ENCODE measurements at places on chromosomes 2 and 18.

DNA sequence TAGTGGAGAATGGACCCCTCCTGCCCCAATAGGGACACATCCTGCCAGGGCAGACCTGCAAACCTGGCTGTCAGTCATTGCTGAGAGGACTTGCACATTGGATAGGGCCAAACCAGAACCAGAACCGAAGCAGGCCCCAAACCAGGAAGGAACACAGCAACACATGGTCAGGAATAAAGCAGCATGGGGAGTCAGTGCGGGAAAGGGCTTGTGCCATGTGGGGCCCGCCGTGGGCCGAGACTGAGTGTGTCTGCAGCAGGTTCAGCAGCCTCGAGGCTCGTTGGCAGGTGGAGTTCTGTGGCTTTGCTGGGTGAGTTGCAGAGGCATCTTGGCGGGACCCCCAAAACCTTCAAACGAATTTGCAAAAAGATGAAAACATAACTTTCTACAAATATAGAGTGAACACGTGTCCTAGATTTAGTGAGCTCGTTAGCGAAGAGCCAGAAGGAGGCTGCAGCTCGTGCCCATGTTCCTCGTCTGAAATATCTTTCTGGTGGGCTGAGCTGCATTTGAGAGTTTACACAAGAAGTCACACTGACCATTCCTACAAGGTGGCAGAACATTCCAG, 44.9 kb upstream of the LDLRAD4 start:
- DNase-seq: peak; percentile 14

- no peak for DNase-seq
Measured at GRCh38 chr2:146214394-146214929, 1630.4 kb upstream of the ACVR2A start.

- peak; percentile 32 for DNase-seq
Measured at GRCh38 chr2:226906163-226906693, 70.4 kb downstream of the RHBDD1 start.

DNA sequence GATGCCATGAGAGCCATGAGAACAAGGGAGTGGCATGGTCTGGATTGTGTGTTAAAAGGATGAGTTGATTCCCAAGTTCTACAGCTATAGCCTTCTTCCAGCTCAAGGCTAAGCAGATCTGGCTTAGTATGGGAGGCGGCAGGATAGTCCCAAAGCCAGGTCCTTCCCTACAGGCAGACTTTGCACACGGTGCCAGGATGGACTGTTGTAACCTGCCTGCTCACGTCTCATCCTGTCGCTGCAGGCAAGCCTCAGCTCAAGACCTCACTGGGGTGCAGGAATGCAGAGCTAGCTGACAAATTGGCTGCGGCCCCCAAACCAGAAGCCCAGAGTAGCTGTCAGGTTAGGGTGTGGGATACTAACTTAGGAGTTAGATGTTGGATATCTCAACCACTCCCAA, 28.8 kb upstream of the IGFBP5 start:
- DNase-seq: no peak

GRCh38 chr2:95387358-95387757, 15.2 kb upstream of the FAHD2A start:
- DNase-seq: no peak

DNA sequence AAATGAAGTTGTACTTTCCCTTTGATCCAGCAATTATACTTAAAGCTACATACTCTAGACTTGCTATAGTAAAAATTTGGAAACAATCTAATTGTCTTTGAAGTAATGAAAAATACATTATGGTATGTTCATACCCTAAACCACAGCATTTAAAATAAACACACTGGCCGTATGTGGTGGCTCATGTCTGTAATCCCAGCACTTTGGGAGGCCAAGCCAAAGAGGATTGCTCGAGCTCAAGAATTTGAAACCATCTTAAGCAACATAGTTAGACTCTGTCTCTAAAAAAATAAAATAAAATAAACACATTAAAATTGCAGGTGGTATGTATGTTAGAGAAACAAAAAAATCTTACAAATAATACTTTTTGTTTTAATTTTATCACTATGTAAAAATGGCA, 208.1 kb upstream of the KLHL14 start:
- DNase-seq: no peak

DNA sequence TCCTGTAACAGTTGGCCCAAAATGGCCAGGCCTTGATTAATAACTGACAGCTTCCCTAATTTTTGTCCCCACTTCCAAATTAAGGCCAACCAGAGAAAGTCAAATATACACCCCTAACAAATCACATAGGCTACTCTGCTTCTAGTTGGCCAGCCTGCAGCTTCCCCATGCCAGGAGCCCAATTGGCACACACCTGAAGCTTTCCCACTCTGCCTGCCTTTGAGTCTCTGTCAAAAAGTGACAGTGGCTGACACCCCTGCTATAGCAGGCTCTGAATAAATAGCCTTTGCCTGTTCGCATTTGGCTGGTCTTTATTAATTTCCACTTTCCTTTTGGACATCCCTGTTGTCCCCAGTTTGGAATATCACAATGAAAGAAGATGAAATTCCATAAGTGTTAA, 256.6 kb upstream of the NCKAP5 start:
- no peak for DNase-seq

DNA sequence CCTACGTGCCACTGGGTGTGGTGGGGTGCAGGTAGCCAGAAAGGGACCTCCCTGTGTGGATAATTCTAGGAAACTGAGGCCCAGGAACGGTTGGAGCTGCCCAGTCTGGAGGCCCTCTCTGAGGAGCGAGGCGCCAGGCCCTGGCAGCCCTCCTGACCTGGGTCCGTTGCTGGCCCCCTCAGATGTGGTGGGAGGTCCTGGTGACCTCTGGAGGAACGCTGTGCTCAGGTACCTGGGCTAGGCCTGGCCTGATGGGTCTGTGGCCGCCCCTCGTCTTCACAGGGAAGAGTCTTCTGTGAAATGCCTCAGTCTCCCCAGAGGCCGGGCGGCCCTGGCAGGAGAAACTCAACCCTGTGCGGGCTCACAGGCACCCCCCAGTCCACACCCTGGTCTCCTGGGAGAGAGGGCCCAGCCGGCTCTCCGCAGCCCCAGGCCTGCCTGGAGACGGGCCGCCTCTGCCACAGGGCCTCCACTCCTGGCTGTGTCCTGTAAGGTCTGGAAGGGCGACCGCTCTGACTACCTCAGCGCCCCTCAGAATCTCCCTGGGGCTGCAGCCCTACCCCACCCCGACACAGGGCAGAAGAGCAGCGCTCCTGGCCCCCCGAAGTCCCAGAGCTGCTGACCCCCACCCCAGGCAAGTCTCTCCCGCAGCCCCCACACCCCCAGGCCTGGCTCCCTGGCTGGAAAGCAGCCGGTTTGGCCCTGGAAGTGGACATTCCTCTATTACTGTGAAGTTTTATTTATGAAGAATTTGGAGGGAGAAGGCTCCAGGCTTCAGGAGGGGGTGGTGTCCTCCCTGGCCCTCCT, 3.7 kb downstream of the B3GNT7 start:
- DNase-seq: peak; percentile 22

DNA sequence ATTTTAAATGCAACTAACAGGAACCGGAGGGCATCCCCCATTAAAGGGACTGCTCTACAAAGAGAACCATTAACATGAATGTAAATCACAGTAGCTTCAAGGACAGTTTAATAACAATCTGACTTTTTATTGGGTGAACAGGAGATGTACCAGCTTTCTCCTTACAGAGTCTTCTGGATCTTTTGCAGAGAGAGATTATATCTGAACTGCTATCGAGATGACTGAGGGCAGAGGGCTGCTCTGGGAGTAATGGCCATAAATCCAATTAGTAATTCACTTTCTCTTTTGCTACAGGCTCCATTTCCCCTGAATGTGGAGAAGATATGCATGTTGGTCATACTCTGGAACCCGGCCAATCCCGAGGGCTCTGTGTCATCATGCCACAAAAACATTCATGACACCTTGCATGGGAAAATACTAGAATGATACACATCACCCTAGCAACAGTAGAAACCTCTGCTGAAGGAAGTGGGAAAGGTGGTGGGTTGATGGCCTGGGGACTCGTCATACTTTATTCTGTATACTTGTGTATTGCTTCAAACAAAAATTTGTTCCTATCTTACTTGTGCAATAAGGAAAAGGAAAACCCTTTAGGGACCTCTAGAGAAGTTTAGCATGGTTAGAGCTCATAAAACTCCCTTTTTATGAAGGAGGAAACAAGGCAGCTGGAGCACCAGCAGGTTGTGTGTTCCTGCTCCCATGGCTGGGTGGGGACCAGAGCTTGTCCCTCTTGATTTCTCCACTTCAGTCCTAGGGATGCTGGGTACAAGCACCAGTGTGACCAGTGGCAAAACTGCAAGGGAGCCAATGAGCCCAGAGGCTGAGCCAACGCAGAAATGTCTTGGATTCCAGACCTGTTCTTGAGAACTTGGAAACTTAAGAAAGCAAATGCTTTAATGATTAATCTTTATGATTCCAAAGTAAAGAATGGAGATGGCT, 26.0 kb downstream of the CTAGE1 start:
- DNase-seq: no peak

- no peak for DNase-seq
Measured at GRCh38 chr18:79903787-79904356, 47.6 kb downstream of the SLC66A2 start.

DNA sequence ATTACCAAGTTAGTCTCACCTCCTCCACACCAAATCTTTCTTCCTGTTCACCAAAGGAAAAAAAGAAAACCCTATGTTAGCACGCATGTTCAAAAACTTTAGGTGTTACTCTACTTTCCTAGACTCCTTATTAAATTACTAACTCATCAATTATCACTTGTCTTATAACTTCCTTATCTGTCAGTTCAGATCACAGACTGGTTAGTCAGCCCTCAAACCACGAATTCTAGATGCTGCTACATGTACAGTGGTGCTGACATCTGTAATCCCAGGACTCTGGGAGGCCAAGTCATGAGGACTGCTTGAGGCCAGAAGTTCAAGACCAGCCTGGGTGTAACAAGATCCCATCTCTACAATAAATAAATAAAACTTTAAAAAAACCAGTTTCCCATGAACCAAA, 3.5 kb downstream of the YWHAQ start:
- no peak for DNase-seq

DNA sequence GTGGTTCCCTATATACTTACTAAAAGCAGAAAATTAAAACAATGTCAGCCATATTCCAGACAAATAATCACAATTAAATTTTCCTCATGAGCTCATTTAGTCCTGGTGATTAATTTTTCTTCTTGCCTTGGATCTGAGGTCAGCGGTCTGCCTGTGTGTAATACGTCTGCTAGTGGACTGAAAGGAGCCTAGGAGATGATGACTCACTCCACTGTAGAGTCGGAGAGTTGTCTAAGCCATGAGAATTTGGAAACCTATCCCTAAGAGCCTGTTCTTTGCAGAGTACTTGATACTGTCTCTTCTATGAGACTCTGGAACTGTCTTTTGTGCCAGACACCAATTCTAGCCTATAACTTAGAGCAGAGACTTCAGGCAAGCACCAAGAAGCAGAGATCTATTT, 94.2 kb upstream of the RAB27B start:
- no peak for DNase-seq

DNA sequence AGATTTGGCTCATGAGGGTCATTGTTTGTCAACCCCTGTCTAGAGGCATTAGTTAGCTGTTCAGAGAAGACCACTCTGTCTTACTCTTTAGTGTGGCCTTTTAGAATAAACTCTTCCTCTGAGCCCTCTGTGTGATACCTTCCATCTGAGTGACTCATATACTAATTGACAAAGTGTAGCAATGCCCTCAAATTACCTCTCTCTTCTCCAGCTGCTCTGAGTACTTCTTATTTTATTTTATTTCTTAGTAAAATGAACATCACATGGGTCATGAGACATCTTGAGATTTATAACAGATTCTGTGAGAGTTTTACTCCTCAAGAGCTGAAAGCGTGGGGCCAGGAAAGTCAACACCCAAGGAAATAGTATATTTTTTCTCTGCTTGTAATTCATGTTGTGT, 67.4 kb downstream of the KCTD18 start:
- DNase-seq: no peak

- DNase-seq: no peak
Measured at GRCh38 chr2:130759906-130760753, 4.8 kb downstream of the AMER3 start.

Data from GM13976 (cell line).